GM13976 (cell line): ENCODE measurements at places on chromosomes 2 and 18.
A peak's percentile ranks its signal among the peaks of the same experiment; 100 is the strongest.

- no peak for DNase-seq
Measured at GRCh38 chr2:31337860-31338259, 76.7 kb downstream of the XDH start.

- peak; percentile 88 for DNase-seq
Measured at GRCh38 chr2:241842620-241843211, 16.0 kb downstream of the PDCD1 start.

GRCh38 chr2:218074031-218074430, 5.0 kb downstream of the RUFY4 start:
- DNase-seq: peak; percentile 73

DNA sequence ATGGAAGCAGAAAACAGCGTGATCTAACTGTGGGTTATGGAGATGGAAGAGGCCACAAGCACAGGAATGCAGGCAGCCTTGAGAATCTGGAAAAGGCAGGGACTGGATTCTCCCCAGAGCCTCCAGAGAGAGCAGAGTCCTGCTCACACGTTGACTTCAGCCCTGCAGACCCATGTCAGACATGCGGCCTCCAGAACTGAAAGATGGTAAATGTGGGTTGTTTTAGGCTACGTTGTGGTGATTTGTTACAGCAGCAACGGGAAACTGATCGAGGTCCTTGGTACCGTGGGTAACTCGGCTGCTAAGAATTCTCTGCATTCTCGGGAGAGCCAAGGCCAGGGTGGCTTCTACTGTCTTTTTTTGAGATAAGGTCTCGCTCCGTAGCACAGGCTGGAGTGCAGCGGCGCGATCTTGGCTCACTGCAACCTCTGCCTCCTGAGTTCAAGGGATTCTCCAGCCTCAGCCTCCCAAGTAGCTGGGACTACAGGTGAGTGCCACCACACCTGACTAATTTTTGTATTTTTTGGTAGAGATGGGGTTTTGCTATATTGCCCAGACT, 97.1 kb downstream of the ACKR3 start:
- no peak for DNase-seq

GRCh38 chr2:236939721-236940231, 145.9 kb upstream of the COPS8 start:
- DNase-seq: no peak

- DNase-seq: no peak
Measured at GRCh38 chr18:54852780-54853675, 24.8 kb downstream of the RAB27B start.

DNA sequence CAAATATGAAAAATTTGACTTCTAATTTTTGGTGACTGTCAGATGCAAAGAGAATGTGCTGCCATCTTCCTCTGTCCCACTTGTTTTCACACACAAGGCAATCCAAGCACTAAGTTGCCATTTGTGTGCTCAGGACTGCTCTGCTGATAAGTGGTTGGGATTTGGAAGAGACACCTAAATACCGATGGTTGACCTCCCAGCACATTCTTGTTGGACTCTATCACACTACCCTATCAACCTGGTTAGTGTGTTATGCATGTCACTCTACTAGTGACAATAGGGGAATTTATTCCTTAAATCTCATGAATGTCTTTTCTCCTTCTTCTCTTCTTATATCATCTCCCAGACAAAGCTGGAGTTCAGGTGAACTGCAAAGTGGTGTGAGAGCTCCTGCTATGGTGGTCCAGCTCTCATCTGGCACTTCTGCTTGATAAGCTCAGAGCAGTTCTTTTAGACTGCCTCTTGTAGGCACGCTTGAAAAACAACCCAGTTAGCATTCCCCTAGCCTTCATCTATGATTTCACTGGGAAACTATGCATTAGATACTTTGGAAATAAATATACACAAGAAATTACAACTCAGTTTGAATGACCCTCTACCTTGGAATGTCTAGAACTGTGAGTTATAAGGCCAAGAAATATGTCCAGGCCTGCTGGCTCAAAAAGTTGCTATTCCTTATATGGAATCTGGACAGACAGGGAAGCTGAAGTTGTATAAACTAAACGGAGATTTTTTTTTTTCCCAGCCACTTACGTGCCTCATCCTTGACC, 404.8 kb downstream of the MEIS1 start:
- no peak for DNase-seq

GRCh38 chr2:142075826-142076225, 55.0 kb downstream of the LRP1B start:
- DNase-seq: no peak

GRCh38 chr2:237043866-237044265, 41.8 kb upstream of the COPS8 start:
- no peak for DNase-seq

DNA sequence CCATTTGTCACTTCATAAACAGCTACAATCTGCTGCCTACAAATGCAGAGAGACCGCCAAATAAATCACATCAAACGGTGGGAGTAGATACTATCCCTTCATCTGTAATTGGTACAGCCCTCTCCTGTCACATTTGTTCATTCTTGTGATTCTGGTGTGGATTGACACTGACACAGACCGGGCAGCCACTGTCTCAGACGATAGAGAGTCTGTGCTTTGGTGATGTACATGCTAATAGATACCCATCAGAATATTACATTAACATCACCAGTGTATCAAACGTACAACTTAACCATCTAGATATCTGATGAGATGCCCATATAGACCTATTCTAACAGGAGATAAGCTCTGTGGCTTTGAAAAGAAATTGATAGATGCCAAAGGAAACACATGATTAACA, 419.7 kb upstream of the ZEB2 start:
- DNase-seq: no peak

DNA sequence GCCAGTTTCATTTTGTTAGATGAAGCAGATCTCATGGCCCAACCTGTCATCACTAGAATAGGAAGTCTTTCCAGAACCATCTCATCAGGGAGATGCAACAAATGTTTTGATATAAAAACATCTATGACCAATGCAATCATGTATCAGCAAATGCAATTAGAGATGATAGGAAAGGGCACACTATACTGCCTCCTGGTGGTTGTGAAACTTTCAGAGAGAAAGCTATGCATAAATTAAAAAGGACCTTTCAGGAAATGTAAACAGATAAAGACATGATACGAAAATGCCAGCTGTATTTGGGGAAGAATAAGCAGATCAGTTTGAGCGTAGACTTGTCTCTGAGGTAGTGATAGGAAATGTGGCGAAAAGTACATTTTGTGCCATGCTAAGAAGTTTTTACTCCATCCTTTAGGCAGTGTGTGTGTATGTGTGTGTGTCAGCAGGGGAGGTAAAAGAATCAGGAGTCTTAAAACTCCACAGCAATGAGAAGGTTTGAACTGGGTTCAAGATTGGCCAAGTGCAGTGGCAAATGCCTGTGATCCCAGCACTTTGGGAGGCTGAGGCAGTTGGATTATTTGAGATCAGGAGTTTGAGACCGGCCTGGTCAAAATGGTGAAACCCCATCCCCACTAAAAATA, 479.3 kb downstream of the CPS1 start:
- no peak for DNase-seq

DNA sequence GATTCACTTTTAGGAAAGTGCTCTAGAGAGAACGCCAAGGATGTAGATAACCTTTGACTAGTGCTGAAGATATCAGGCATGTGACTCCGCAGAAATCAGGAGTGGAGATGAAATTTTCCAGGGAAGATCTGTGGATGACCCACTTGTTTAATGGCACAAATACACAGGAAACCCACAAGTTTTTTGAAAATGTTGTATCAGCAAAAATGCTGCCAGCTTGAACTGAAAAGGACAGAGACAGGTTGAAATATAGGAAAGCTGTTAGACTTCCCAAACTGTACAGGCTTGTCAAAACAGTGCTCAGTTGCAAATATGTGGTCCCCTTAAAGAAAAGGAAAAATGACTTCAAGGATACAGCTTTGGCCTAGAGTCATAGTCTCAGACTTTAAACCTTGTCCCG, 96.5 kb downstream of the PKP4 start:
- DNase-seq: no peak

DNA sequence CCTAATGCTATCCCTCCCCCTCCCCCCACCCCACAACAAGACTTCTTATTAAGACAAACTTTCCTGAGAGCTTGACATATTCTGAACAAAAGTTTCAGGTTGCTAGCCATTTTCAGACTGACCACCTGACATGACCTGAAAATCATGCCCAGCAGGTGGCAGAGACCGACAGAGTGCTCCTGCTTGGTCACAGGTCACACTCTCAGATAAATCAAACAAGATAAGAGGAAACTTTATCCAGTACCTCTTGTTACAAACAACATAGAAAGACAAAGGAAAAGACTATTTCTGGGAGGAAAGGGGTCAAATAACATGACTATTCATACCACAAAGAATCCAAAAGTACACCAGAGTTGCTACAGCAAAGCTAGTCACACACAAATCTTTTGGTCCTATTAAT, 107.4 kb downstream of the TMEM200C start:
- DNase-seq: no peak

- no peak for DNase-seq
Measured at GRCh38 chr2:100211521-100211920, 69.1 kb upstream of the AFF3 start.

- DNase-seq: no peak
Measured at GRCh38 chr2:229296016-229296415, 24.9 kb upstream of the PID1 start.

DNA sequence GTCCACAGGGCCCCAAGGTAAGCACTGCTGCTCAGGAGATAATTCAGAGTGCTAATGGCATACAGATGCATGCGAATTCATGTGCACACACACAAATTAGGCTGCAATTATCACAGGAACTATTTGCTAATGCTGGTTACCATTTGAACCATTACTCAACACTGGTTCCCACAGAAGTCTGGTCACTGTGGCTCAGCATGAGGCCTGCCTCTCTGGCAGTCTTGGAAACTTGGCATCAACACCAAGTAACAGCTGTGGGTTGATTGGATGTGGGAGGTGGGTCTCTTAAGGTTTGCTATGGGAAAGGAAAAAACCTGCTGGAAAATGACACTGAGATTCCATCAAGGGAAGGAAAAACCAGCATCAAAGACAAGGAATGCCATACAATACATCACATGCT, 105.0 kb downstream of the CELF4 start:
- DNase-seq: no peak

GRCh38 chr2:17558878-17559277, 18.4 kb downstream of the VSNL1 start:
- no peak for DNase-seq

DNA sequence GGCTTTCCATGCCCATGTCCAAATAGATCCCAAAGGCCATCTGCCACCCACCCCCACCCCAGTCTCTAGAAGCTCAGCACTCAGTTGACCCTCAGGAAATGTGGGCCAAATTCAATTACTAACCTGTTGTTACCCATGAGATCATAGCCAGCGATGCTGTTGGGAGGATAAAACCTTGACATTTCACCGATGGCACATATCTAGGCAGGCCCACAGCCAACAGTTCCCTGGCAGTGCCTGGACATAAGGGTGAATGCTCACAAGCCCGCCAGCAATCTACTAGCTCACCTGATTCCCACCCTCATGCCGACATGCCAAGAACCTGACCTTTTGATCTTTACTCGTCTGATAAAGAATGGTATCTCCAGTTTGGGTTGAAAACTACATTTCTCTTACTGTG, 11.8 kb upstream of the ACOXL start:
- no peak for DNase-seq

- DNase-seq: no peak
Measured at GRCh38 chr18:45821711-45822110, 3.8 kb upstream of the SIGLEC15 start.

- no peak for DNase-seq
Measured at GRCh38 chr2:2834516-2835254, 503.6 kb upstream of the MYT1L start.

DNA sequence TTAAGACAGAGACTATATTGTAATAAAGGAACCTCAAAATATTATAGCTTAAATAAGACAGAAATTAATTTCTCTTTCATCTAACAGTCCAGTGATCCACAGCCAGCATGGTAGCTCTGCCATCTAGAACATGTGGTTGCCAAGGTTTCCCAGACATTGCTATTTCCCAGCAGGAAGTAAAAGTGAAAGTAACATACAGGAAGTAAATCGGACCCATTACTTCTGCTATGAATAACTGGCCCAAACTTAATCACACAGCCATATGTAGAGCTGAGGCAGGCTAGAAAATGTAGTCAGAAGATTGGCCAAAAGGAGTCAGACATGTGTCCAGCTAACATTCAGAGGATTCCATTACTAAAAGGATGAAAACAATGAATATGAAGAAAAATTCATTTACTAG, 71.0 kb downstream of the NOL4 start:
- DNase-seq: no peak

DNA sequence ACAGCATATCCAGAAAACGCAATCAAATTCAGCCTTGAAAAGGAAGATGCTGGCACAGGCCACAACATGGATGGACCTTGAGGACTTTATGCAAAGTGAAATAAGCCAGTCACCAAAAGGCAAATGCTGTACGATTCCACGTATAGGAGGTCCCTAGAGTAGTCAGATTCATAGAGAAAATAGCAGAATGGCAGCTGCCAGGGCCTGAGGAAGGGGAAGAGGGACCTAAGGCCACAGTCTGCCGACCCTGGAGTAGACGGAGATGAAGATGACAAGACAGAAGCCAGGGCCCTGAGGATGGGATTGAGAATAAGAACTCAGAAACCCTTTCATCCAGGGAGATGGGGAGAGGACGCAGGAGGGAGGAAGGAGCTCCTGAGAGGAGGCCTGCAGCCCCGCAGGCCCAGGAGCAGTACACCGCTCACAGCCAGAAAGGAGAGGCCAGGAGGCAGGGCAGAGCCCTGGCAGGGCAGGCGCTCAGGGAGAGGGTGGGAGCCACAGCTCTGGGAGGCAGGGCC, 8.1 kb upstream of the MTERF4 start:
- no peak for DNase-seq

DNA sequence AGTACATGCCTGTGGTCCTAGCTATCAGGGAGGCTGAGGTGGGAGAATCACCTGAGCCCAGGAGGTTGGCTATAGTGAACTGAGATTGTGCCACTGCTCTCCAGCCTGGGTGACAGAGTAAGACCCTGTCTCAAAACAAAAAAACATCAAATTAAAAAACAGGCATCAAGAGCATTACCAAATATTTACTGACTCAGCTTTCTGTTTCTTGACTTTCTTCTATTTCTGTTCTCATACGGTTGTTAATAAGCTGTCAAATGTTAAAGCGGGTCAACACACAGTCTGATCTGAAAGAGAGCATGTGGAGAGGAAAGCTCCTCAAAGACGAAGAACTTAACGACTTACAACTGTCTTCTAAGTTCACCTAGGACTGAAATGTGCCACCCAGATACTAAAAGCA, 59.0 kb downstream of the ITGB1BP1 start:
- DNase-seq: no peak

- no peak for DNase-seq
Measured at GRCh38 chr18:50311650-50312049, 24.2 kb upstream of the CXXC1 start.
